Thoracic aorta (tissue), 2 donors: ENCODE measurements at places on chromosomes 5 and 9.
A peak's percentile ranks its signal among the peaks of the same experiment; 100 is the strongest.

DNA sequence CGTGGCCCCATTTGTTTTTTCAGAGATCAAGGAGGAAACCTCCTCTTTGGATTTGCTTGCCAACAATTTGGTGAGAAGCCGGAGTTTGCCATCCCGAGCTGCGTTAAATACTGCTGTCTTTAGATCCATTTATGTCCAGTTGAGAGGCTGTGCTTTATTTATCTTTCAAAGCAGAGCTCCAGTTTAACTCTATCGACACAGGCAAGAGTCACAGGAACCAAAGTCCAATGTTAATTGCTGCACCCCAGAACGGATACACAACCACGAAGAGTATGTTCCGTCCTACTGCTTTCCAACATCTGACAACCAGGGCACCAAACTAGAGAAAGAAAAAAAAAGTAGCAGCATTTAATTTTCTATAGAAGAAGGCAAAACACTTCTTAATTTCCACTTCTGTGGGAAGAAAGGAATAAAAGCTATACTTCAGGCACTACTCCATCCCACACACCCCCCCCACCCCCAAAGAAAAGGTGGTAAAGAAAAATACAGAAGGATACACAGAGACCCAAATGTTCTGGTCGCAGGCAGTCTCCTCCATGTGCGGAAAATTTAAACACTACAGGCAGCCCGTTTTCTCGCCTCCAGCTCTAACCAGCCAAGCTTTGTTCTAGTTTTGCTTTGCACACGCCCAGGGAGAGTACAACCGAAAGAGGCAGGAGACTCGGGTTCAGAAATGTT lies 1.1 kb downstream of the FEM1C start:
- no peak for DNase-seq

DNA sequence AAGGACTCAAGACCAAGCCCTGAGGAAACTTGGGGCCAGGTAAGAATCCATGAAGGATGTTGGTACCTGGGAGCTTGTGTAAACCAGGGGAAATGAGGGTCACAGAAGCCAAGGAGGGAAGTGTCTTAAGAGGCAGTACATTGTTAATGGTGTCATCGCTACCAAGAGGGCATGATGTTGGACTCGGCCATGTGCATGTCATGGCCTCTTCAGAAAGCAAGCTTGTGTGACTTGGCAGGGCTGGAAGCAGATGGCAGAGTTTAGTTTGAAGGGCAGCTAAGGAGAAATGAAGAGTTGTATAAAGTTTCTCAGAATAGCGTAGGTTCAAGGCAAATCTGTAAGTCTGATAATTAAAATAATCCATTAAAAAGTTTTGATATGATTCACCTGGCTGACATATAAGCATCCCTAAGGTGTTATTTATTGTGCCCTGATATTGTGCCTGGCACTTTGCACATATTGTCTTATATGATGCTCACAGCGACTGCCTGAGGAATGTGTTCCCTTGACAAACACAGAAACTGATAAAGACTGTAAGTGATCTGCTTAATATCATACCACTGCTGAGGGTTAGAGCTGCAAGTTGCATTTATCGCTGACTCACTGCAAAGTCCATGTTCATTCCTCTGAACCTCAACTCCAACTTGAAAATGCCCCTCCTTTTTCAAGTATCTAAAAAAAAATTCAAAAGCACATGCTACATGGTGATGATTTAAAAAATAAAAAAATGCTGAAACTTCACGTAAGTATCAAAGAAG lies 81.3 kb upstream of the PTPN3 start:
- DNase-seq: no peak

GRCh38 chr5:87674235-87674634 lies 261.5 kb upstream of the CCNH start:
- no peak for DNase-seq

- no peak for DNase-seq
Observed at GRCh38 chr5:43619911-43620310, 16.9 kb downstream of the NNT start.

DNA sequence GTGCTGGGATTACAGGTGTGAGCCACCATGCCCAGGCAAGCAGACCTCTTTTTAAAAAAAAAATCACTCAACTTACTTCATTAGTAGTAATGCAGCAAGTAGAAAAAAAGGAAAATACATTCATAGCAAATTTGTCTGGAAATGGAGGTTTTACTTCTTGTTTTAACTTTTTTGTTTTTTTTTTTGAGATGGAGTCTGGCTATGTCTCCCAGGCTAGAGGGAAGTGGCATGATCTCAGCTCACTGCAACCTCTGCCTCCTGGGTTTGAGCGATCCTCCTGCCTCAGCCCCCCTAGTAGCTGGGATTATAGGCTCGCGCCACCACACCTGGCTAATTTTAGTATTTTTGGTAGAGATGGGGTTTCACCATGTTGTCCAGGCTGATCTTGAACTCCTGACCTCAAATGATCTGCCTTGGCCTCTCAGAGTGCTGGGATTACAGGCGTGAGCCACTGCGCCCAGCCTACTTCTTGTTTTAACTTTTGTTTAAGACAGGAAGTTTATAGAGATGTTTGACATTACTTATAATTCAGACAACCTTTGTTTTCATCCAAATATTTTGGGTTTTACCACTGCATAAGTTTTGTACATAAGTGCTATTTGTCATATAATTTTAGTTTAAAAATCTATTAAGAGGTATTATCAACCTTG lies 26.5 kb downstream of the UBE2R2 start:
- DNase-seq: no peak

- DNase-seq: no peak
Observed at GRCh38 chr5:73274121-73274520, 101.1 kb downstream of the TMEM174 start.

DNA sequence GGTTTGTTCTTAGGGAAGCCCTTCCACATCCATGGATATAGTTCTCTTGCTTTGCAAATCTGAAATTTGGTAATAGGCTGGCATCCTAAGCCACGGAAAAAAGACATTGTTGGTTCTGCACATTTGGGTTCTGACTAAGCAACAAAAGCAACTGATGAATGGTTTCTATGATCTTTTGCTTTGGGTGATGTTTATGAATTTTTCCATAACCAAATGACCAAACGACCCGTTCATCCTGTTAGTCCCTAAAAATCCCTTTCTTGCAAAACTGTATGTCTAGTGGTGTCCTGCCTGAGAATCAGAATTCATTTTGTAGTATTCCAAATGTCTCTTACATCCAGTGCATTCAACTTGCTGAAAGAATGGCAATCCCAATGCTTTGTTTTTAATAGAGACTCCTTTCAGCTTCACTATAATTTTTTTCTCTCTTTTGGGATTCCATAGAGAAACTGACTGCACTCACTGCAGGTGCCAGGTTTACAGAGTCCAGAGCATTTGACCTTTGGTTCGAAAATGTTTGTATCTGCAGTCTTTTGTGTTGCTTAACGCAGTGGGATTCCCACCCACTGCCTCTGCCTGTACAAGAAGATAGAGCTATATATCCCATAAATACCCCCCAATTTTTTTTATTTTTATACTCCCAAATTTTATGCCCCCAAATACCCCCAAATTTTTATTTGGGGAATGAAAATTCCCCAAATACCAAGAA lies 4.7 kb downstream of the SPTAN1 start:
- DNase-seq: no peak

GRCh38 chr5:56910210-56910965 lies 992 bp downstream of the SETD9 start:
- DNase-seq: peak; percentile 5

DNA sequence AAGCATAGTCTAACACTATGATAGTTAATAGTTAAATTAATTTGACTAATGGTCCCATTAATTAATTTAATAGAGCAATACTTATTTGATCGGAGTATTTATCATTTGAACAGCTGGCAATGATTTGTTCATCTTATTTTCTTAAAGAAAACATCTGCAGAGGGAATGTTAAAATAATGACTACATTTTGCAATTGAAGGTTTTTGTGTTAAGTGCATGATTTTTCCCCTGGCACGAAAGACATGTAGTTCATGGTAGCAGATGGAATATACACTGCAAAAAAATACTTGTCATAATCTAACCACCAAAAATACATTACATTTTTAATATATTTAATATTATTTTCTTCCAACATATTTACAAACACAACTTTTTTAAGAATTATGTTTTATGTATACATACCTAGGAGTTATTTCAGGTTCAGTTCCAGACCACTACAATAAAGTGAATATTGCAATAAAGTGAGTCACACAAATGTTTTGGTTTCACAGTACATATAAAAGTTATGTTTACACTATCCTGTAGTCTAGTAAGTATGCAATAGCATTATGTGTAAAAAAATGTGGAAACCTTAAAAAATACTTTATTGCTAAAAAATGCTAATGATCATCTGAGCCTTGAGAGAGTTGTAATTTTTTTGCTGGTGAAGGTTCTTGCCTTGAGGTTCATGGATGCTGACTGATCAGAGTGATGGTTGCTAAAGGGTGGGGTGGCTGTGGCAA lies 292.6 kb upstream of the DAB2 start:
- DNase-seq: no peak

GRCh38 chr9:121596515-121596914 lies 54.9 kb upstream of the DAB2IP start:
- no peak for DNase-seq

DNA sequence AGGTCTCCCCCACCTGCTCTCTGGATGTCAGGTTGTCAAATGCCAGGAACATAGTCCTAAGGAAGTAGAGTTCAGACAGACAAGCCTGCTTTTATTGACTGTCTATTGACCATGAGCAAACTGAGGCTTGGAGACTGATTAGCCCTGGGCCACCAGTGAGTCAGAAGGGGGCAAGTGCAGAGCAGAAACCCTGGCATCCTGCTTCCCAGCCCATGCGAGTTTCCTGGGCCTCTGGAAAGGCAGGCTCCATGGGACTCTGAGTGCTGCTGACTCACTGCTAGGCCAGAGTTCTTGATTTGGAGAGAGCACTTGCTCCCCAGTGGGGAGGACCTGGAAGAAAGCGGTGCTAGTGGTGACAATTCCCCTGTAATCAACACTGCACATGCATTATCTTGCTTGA lies 2.8 kb upstream of the HBEGF start:
- DNase-seq: no peak

DNA sequence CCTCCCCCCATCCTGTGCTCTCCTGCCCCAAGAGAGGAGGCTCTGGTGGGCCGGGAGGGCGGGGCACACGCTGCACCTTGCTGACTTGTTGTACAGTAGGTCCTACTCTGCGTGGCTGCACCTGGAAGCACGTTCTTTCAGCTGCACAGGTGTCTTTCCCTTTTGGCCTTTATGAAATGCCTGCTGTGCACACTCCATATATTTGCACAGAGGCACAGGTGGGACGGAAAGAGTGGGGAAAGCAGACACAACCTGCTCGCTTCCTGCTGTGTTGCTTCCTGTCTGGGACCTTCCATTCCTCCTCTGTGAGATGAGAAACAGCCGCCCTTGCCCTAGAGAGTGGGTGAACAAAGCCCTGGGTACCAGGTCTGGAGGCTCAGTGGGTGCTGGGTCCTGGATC lies 4.8 kb downstream of the USP20 start:
- DNase-seq: no peak

GRCh38 chr9:126626127-126626925 lies 12.6 kb downstream of the LMX1B start:
- DNase-seq: no peak

DNA sequence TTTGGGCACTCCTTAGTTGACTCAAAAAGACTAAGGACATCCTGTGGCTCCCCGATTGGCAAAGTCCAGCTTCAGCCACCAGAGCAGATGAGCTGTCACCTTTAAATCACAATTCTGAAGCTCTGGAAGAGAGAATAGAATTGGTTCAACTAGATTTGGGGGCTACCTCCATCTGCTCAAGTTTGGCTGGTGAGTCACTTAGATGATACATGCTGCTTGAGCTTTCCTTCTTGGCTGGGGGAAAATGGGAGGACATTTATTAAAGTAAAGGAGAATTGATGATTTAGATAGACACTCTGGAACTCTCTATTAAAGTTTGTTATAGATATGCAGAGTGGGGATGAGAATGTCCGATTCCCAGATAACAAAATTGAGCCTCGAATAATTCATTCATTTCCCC lies 30.0 kb upstream of the GRIA1 start:
- no peak for DNase-seq

DNA sequence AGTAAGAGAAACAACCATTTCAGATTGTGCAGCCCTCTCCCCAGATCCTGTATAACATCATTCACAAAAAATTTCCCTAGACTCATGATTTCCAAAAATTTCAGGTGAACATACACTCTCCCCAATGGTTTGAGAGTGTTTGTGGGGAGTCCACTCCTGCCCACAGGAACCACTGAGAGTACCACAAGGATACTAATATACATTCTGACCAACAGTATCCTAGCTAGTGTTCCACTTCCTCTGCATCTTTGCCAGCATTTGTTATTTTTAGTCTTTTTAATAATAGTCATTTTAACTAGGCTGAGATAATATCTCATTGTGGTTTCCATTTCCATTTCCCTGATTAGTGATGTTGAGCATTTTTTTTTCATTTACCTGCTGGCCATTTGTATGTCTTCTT lies 155.4 kb downstream of the DTWD2 start:
- DNase-seq: no peak

- no peak for DNase-seq
Observed at GRCh38 chr5:86095092-86095491, 522.6 kb upstream of the COX7C start.

GRCh38 chr5:97425511-97425910 lies 242.5 kb upstream of the RIOK2 start:
- no peak for DNase-seq

DNA sequence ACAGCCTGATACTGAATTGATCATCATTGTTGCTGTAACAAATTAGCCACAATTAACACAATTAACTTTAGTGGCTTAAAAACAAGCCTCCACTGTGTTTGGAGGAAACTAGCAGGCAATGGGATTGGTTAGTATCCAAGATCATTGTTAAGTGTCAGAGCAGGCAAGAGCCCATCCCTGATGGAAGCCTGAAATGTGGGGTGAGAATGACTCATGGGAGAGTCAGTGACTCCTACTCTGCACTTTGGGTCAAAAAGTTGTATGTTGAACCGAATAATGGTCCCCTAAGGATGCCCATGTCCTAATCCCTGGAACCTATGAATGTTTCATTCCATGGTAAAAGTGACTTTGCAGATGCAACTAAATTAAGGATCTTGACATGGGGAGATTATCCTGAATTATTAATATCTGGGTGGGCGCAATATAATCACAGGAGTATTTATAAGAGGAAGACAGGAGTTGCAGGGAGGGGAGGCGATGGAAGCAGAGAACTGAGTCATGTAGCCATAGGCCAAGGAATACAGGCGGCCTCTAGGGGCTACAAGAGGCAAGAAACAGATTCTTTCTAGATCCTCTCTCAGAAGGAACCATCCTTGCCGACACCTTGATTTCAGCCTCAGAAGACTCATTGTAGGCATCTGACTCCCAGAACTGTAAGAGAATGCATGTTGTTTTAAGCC lies 28.8 kb downstream of the ALG2 start:
- no peak for DNase-seq

DNA sequence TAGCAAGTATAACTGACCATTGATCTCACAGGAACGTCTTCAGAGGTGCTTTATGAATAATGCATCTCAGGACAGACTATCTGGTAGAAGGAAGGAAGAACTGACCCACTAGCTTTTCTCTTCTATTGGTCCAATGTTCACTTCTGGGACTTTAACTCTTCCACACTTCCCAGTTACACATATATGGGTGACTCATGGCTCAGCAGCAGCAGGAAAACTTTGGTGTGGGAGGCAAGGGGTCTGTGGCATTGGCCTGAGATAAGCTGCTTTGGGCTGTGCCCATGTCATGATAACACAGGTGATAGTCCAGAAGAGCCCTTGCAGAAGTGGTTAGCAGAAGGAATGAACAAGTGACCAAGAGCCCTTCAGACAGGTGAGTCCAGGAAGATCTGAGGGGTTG lies 148.8 kb downstream of the RAB3C start:
- DNase-seq: no peak
